ENCODE measurements at places on chromosomes 6 and 20.

DNA sequence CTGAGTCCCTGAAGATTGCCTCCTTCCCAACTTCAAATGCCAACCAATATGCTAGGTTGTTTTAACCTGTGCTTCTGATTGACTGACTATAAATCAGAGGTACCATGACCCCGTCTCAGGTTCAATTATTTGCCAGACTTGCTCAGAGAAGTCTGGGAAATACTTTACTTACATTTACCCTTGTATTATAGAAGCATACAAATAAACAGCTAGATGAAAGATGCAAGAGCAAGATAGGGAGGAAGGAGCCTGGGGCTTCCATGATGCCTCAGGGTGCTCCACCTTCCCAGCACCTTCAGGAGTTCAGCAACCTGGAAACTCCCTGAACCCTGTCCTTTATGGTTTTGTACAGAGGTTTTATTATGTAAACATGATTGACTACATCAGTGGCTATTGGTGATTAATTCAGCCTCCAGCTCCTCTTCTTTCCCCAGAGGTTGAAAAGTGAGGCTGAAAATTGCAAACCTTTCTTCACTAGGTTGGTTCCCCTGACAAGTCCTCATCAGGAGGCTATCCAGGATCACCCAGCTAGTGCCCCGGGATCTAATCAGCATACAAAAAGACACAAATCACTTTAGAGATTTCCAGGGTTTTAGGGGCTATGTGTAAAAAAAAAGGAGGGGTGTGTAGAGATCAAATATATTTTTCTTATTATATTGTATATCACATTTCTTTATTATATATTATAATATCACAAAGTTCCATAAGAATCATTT, 547.7 kb downstream of the EPM2A start:
- no peak for DNase-seq

DNA sequence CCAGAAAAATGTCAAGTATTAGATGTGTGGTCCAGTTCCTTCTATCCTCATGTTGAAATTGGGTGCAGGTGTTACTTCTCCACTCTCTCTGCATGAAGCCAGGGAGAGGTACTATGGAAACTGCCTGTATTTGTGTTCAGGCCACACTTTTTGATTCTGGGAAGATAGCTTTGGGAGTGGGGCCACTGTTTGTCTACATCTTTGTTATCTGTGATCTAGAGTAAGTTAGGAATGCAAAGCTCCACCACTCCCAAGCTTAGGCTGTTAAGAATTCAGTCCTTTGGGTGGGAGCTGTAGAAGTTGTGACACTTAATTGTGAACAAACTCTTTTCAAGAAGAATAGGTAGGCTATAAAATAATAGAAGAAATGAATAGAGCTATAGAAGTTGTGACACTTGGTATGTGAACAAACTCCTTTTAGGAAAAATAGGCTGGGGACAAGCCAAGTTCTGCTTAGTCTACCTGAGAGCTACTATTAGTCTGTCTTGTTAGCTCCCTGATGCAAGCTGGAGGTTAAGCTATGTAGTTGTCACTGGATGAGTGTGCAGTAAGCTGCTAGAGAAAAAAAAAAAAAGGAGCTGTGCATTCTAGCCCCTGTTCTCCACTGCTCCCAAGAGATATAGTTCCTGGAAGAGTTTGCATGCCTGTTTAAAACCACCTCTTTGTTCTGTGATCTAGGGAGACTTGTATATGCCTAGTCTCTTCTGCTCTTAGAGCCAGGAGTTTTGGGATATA, 7.1 kb upstream of the GFRAL start:
- DNase-seq: no peak

DNA sequence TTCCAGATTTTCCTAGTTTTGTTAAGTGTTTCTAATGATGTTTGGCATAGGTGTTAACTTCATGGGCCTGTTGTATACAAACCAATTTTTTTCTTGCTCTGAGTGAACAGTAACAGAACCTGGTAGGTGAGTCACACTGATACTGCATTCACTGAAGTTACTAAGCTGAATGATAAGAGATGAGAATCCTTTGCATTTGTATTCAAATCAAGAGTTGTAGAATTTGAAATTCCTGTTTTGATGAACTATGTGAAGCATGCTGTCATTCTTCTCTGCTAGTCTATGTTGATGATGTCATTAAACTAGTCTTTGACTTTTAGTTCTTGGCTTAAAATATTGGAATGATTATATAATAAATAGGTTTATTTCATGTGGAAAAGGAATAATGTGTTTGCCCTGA, 37.9 kb downstream of the PTPRA start:
- no peak for DNase-seq

GRCh38 chr6:50990750-50991446, 172.2 kb downstream of the TFAP2B start:
- no peak for DNase-seq

GRCh38 chr6:31631209-31631608, 10.7 kb downstream of the PRRC2A start:
- no peak for DNase-seq

Data from midbrain (tissue), 1 donor.